Stomach (tissue), 19 donors: ENCODE measurements at places on chromosomes 11 and 22. TPM values are rescaled to one million over a fixed set of nuclear protein-coding genes. Genes with fewer than 3 reads are reported as not detected.

DNA sequence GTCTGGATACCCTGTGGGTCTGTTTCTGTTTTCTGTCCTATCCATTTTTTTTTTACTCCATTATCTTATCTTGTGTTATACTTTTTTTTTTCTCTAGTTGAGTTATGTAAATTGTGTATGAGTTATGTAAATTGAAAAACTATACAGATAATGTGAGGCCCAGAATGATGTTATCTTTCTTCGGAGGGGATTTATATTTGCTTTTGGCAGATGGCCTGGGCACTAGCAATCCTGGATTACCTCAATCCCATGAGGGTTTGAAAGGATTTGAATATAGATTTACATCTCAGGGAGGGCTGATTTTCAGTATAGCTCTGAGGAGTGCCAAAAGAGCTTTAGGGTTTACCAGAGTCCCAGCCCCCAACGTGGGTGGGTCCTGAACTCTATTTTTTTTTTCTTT lies 71.0 kb downstream of the CSTPP1 start:
- no peak for DNase-seq
- H3K4me3 ChIP-seq, result no peak overlapping the region
- peaks cover 57% of the 10 kb centered on the region for H3K4me1 ChIP-seq

GRCh38 chr11:121892131-121892681 lies 223.8 kb downstream of the BLID start:
- no peaks in the 10 kb centered on the region for H3K36me3 ChIP-seq
- no peak overlapping the region for H3K4me3 ChIP-seq
- no peaks in the 10 kb centered on the region for H3K4me1 ChIP-seq
- no peak for DNase-seq
- H3K27ac ChIP-seq, result no peak overlapping the region
- no peaks in the 10 kb centered on the region for H3K27me3 ChIP-seq

Gene BANF1
- 207 TPM for polyA plus RNA-seq

GRCh38 chr11:119782739-119783072 lies 53.7 kb upstream of the NECTIN1 start:
- no peak overlapping the region for H3K4me3 ChIP-seq
- DNase-seq, result no peak
- no peaks in the 10 kb centered on the region for H3K4me1 ChIP-seq
- H3K27ac ChIP-seq, result no peak overlapping the region

Gene SHISAL1
- 0.46 TPM for polyA plus RNA-seq

DNA sequence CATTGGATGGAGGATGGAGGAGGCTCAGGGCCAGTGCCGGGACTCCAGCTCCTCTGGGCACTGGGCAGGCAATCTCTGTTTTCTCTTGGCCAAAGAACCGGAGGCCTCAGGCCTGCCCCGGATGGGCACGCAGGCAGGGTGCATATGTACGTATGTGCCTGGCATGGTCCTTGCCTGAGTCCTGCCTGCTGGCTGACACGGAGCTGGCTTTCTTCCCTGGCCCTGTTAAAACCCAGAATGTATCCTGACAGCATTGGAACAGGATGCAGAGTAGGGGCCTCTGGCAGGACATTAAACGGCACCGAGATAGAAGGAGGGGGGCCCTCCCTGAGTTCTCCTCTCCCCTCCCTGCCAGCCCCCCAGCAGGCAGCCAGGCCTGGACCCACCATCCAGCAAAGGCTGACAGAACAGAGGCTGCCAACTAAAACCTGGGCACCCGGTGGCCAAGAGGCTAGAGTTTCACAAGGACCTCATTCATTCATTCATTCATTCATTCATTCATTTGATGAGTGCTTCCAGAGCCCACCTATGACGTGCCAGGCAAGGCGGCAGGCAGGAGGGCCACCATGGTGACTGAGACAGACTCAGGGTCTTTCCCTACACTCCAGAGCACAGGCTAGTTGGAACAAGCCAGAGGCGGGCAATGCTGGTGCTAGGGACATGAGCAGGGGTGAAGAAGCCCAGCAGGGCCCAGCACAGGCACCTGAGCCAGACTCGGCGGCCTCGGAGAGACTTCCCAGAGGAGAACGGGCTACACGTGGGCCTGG lies 28.8 kb downstream of the FLRT1 start:
- H3K27me3 ChIP-seq, result peaks cover 22% of the 10 kb centered on the region
- H3K36me3 ChIP-seq, result no peaks in the 10 kb centered on the region
- H3K4me3 ChIP-seq, result no peak overlapping the region
- peaks cover 12% of the 10 kb centered on the region for H3K4me1 ChIP-seq
- no peak overlapping the region for H3K27ac ChIP-seq
